Naive B cell (primary cell): ENCODE measurements at places on chromosomes 4 and X.

GRCh38 chrX:41033299-41033698 lies 51.9 kb upstream of the USP9X start:
- no peak for DNase-seq

DNA sequence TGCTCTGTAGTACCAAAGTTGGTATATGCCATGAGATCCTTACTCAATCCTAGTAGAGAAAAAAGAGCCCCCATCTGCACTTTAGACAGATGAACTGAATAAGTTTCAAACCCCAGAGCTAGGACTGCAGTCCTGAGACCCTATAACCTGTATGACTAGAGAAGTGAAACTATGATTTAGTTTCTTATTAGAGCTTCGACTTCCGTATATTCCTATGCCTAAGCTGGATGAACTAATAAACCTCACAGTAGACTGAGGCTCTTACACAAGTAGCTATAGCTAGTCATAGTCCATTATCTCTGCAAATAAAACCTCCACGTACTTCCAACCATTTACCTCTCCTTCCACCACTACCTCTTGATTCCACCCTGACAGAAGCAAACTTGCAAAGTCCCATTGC lies 6.3 kb upstream of the OTUD4 start:
- peak; percentile 40 for DNase-seq

DNA sequence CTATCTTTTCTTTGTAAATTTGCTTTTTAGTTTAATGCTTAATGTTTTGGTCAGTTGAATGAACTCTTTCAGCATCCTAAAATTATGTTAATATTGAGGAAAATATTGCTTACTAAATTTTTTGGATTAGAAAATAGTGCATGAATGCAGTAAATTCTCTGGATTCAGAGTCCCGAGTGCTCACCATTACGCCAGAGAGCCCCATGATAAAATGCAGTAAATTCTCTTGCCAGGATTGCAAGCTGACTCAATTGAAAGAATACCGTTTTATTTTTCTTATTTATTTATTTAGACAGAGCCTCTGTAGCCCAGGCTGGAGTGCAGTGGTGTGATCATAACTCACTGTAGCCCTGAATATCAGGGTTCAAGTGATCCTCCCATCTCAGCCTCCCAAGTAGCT lies 60.9 kb upstream of the ENPEP start:
- DNase-seq: no peak

DNA sequence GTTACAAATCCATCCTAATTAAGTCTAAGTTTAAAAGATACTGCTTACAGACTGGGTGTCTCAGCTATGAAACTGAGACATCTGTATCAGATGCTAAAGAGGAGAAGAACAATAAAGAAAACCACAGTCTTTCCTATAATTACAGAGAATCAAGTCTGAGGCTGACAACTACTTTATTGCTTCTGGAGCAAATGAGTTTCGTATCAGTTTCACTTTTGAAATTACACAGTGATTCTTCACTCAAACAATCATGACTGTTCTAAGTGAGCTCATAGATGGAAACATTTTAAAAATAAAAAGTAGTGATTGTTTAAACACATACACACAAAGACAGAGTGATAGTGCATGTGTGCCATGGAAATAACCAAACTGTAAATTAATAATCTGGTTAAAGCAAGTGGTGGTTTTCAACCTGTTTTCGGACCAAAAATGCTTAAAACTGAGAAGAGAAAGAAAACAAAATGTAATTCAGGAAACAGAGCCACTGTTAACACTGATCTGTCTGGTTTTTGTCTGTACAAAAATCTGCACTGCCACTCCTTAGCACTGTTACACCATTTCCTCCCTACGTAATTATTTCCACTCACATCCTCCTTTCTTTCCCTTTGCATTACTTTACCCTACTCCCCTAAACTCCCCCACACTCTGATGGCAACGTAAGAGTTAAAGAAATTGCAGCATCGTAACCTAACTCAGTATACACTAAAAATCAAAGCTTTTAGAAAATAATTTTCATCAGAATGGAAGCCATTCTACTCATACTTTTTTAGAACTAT lies 12.5 kb downstream of the RFC1 start:
- peak; percentile 40 for DNase-seq

DNA sequence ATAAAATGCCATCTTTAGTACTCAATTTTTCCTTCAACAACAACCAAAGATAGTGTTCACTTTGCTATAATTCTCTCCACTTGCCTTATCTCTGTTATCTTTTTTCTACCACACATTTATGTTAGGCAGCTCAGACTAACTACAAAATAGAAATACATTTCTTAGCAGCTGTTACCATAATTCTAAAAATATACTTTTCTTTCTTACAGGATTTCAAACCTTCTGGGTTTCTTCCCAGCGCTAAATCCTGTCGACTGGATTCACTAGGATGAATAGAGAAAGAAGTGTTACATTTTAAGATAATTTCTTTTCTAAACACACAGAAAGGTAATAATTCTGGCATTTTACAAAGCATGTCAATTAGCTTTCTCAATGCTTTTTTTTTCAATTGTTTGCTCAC lies 105.5 kb upstream of the GK2 start:
- DNase-seq: no peak

- no peak for DNase-seq
These were observed at the start of gene EDNRA for GRCh38 chr4:147480891-147481576. EDNRA (plus strand) TSS chr4:147481097; CDS start chr4:147485682, 4,585 bp downstream.

DNA sequence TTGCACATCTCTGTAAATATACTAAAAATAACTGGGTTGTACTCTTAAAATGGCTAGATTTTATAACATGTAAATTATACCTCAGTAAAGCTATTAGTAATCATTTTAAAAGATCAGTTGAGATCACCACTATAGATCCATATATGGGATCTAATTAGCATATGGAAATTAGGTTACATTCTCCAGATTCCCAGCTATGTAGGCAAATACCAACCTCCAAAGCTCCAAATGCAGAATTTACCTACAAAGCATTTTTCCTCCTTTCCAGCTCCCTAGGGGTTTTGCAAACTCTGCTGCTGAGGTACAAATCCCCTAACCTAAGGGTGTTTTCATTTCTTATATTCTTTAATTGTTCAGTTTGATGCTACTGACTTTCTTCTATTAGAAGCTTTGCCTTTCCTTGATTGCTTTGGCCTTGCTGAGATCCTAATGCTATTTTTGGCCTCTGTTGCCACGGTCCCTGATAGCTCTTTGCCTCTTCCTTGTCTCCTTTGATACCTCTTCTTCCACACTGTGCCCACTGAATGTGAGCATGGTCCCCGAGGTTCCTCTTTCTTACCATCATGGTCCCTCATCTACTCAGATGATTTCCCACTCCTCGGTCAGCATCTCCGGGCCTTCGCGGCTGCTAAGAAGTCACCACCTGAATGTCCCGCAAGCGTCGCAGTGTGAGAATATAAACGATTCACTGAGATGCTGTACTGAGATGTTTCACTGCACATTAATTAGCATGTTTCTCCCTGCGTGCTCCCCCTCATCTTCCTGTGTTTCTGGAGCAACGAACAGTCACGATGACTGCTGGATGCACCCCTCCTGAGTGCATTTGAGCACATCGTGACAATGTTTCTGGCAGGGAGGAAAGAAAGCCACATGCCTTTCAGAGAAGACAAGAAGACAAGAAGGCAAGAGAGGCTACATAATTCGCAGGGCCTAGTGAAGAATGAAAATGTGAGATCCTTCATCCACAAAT lies 23.8 kb downstream of the ENPP6 start:
- no peak for DNase-seq

DNA sequence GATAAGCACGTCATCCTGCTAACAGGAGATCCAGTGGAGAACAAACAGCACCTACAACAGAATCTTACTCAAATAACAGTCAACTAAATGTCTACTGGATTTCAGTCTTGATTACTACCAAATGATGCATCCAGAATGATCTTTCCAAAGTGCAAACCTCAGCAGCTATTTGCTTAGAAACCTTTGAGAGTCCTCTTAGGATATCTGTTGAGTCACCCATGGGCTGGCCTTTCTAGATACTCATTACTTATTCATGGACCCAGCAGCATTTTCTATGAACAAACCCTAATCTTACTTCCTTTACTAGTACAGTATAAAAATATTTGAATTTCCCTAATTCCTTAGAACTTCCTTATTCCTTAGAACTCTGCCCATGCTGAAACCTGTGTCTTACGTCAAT lies 118.5 kb upstream of the PABPC4L start:
- no peak for DNase-seq

GRCh38 chr4:10347281-10347795 lies 109.9 kb downstream of the ZNF518B start:
- no peak for DNase-seq

- DNase-seq: no peak
These were observed 476.8 kb downstream of the PACRGL start for GRCh38 chr4:21177092-21177491.

DNA sequence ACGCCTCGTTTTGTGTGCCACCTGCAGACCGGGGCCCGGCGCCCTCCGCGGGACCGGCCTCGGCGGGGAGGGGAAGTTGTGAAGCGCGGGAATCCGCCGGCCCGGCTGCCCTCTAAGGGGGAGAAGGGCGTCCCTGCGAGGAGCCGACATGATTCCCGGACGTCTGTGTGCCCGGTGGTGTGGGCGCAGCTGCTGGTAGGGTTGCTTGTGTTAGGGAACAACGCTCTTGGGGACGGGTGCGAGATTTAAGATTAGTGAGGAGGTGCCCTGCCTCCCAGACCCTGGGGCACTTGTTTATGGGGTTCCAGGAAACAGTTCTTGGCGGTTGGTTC lies 627 bp downstream of the CDKN2AIP start:
- no peak for DNase-seq

GRCh38 chr4:115770046-115770543 lies 656.7 kb upstream of the NDST4 start:
- no peak for DNase-seq

DNA sequence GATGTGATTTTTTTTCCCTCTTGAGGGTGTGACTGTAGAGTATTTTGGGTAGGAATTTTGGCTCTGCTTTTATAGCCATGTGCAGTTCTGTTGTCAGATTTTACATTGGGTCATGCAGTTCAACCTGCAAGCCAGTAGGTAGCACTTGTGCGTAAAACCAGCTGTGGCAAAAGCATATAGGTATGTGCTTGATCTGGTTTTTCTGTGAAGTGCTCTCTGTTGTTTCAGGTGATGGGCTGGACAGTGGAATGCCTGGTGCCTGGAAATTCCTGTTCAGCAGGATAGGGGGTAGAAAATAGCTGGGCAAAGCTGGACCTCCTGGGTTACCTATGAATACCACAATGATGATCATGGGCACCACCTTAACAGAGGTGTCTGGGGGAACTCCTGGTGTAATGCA lies 584.2 kb upstream of the PCDH10 start:
- DNase-seq: no peak

GRCh38 chr4:73019462-73020047 lies 50.0 kb downstream of the COX18 start:
- DNase-seq: peak; percentile 7

DNA sequence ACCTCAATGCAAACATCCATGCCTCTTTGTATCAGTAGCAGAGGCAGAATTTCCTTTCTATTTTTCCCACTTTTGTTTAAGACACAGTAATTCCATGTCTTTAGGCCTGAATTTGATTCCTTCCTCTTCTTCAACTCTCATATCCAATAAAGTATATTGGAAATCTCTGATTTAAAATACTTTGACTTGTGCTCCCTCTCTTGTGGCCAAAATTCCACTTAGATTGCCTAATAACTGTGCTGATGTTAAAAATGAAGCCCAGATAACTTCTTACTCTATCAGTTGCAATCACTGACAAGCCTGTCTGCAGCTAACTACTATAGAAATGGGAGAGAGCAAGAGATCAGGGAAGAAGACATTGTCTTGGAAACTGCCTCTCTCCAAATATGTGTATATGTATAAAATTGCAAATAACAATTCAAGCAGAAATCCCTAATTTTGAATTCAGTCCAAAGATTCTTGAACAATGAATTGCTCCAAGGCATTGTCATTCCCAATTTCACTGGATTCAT lies 163.5 kb upstream of the SPIN4 start:
- no peak for DNase-seq

- DNase-seq: no peak
These were observed 56.9 kb downstream of the BCOR start for GRCh38 chrX:40040686-40041461.

DNA sequence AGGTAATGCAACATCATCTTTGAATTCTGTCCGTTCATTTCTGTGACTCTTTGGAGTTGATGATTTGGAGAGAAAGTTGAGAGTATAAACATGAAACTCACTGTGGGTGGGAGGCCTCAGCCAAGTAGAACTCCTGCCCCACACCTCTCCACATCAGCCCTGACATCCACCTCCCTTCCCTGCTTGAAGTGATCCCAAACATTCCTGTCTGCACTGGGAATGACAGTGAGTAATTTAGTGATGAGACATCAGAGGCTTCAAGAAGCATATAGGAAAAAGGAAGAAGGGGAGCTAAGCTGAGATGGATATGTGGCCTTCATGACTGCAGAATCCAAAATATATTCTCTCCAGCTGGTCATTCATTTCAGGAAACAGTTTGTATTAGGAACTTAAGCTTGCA lies 151.8 kb downstream of the SPATA18 start:
- no peak for DNase-seq

GRCh38 chrX:71225009-71225408 lies 2.0 kb downstream of the GJB1 start:
- DNase-seq: no peak

- DNase-seq: peak; percentile 37
These were observed 10.5 kb downstream of the PPAT start for GRCh38 chr4:56424697-56425514.

- DNase-seq: no peak
These were observed 35.7 kb upstream of the GABRQ start for GRCh38 chrX:152601848-152602616.

GRCh38 chrX:12951595-12951975 lies 23.3 kb upstream of the TMSB4X start:
- DNase-seq: no peak

DNA sequence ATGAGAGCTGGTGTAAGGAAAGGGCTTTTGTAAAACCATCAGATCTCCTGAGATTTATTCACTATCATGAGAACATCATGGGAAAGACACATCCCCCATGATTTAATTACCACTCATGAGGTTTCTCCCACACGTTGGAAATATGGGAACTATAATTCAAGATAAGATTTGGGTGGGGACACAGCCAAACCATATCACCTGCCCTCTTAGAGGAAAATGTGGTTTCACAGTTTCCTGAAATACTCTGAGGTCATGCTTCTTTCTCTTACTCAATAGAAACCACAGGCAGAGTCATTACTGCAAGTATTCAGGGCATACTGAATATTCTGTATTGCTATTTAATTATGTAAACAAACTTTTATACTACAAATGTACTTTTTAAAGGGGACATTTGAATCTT lies 1453.3 kb downstream of the PCDH18 start:
- no peak for DNase-seq

DNA sequence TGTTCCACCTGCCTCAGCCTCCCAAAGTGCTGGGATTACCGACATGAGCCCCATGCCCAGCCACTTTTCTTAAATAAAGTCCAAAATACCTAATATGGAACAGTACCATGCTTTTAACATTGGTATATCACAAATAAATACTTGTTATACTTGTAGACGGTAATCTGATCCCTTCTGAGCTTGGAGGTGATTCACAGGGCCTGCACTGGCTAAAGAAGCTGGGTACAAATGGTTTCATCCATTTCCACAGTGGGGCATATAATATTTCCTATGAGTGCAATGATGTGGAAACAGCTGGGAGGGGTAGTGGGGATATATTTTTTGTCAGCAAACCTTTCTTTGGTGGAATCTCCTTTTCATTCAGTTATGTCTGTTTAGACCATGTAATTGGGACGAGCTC lies 35.8 kb downstream of the PLK4 start:
- no peak for DNase-seq
